ENCODE measurements at places on chromosomes 1 and 21.

- no peak for DNase-seq
Observed at GRCh38 chr1:940107-941014, 16.6 kb downstream of the SAMD11 start.

DNA sequence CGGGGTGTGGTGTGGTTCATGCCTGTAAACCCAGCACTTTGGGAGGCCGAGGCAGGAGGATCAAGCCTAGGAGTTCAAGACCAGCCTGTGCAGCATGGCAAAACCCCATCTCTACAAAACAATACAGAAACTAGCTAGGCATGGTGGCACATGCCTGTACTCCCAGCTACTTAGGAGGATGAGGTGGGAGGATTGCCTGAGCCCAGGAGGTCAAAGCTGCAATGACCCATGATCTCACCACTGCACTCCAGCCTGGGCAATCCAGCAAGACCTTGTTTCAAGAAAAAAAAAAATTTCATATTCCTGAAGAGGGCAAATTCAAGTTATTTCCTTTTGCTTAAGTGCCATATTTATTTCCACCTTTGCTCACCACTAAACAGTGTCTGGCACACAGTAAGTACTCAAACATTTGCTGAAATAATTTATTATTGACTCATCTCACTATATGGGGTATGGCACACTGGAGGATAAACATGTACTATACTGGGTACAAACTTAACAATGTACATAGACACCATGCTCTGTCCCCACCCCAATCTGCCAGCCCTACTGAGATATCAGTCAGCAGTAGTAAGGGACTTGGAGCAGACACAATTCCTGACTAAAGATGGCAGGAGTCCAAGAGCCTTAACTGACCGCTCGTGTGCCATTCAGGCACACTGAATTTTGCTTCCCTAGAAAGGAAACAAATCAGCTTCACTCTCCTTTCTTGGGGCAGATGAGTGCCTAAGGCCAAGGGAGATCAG lies 15.5 kb downstream of the MEAF6 start:
- no peak for DNase-seq

DNA sequence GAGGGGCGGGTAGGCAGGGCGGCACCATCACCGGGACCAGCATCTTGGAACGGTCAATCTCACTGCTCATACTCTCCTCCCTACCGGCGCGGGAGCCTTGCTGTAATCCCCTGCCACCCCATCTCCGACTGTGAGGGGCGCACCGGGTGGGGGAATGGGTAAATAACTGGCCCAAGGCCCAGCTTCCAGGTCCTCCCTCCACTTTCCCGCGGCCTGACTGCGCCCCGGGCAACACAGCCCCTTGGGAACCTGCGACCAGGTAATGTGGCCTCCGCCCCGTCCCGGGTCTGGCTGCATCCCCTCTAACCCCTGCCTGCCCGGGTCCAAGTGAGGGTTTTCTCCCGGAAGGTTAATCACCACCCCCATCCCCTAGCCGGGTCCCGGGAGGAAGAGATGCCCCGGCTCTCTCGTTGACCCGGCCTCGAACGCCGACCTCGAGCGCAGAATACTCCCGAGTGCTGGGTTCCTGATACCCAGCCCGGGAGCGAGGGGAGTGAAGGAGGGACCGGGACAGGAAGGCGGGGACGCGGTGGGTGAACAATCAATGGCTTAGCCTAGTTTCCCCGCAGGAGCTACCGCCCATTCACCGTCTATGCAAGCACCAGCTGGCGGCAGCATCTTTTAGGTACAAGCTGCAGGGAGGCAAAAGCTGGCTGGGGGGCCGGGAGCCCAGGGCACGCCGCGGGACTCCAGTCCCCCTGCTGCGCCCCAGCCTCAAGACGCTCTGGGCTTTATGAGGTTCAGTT lies 5.9 kb upstream of the LHX9 start:
- no peak for DNase-seq

GRCh38 chr21:45153358-45154318 lies 79.3 kb downstream of the ADARB1 start:
- DNase-seq: no peak

DNA sequence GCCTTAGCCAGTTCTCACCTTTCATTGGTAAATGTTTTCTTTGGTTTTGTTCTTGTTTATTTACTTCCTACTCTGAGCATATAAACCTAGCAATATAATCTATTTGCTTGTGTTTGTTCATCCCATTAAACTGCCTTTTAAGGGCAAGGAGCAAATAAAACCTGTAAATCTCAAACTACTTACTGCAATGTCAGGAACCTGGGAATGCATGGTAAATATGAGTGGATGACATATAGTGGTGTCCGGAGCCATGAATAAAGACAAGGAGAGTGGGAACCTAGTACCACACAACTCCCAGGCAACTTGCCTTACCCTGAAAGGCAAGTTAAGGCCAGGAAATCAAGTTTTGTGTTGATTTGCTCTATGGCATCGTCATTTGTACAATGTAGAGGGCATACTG lies 1133.7 kb upstream of the NCAM2 start:
- no peak for DNase-seq

DNA sequence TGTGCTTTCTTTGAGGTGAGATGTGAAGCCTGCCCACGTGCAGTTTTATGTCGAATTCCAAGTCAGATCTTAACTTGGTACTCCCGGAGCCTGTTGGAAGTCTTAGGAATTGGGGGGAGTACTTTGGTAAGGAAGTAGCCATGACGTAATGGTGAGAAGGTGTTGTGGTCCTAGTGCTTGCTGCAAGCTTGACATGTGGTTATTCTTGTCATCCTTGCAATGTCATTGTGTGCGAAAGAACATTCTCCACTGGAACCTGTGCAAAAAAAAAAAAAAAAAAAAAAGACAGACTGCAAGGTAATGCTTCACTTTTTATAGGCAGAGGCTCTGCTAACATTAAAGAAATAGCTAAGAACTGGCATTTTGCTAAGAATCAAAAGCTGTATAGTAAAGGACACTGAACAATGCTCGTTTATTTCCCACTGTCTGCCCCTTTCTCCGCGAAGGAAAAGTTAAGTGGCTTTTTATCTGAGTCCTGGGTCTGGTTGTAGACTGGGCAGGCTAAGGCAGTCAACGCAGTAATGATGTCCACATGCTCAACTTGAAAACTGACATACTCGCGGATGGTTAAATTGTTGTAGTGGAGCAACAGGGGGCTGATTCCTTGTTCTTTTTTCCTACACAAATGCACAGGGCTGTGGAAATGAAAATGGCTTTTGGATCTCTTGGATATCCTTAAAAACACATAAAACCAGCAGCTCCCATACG lies 2.1 kb downstream of the KAZN start:
- no peak for DNase-seq

- DNase-seq: no peak
Observed at GRCh38 chr1:55937840-55938375, 641.5 kb downstream of the PLPP3 start.

GRCh38 chr1:1703796-1704195 lies 11.2 kb upstream of the SLC35E2B start:
- no peak for DNase-seq

- DNase-seq: no peak
Observed at GRCh38 chr1:54615531-54616279, 7.6 kb downstream of the FAM151A start.

GRCh38 chr1:160567341-160567740 lies 12.0 kb downstream of the CD84 start:
- no peak for DNase-seq

- DNase-seq: no peak
Observed at GRCh38 chr21:40667967-40668366, 179.0 kb downstream of the DSCAM start.

DNA sequence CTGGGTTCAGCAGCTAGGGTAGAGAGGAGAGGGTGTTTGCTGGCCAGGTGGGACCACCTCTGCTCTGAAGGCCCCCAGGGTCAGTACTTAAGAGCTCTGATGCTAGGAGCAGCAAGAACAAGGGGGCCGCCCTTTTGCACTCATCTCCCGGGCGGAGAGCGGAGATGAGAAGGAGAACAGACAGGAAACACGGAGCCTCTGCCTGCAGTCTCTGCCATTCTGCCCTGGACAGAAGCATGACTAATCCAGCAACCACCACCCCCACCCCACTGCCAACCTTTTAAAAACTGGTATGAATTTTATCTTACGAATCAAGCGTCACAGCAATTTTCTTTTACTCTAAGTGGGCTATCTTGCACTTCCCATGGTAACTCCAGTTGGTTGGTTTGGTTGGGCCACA lies 34.5 kb downstream of the PARP1 start:
- no peak for DNase-seq

- no peak for DNase-seq
Observed at GRCh38 chr21:36949171-36950141, 17.0 kb downstream of the HLCS start.

GRCh38 chr1:204731985-204732575 lies 46.5 kb upstream of the LRRN2 start:
- no peak for DNase-seq

- no peak for DNase-seq
Observed at GRCh38 chr1:169795687-169796086, 980 bp upstream of the METTL18 start.

DNA sequence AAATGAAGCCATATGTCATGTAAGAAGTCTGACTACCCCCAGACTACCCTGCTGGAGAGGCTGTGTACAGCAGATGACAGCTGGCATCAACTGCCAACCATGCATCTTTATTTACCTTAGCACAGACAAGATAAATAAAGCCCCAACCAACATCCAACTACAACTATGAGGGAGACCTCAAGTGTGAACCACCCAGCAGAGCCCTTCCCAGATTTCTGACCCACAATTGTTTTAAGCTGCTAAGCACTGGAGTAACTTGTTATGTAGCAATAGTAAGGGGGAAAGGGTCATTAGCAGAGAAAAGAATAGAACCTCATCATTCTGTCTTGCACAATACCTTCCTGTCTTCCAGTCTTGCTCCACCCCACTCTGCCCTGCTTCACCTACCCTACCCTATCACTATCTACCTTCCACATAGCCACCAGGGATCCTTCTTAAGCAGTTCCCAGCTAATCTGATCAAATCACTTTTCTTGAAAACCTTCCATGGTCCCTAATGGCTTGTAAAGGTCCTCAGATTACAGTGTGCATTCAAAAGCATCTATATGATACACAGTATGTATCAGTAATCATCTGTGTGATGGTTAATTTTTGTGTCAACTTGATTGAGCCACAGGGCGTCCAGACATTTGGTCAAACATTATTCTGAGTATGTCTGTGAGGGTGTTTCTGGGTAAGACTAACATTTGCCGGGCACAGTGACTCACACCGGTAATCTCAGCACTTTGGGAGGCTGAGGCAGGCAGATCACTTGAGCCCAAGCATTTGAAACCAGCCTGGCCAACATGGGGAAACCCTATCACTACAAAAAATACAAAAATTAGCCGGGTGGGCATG lies 19.6 kb upstream of the RBM15 start:
- DNase-seq: no peak

DNA sequence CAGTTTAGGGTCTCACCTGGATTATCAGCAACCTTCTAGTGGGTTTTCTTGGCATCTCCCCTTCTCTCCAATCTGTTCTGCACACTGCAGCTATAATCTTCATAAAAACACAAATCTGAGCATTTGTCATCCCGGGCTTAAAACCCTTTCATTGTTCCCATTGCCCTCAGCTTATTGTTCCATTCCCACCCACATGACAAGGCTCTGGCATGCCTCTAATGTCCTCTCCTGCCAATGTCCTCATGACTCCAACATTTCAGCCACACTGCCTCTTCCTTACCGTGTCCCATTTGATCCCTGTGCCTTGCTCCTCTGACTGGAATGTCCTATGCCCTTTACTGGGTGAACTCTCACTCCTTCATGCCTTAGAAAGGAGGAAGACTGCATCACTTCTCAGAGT lies 7.5 kb upstream of the DPH2 start:
- no peak for DNase-seq

DNA sequence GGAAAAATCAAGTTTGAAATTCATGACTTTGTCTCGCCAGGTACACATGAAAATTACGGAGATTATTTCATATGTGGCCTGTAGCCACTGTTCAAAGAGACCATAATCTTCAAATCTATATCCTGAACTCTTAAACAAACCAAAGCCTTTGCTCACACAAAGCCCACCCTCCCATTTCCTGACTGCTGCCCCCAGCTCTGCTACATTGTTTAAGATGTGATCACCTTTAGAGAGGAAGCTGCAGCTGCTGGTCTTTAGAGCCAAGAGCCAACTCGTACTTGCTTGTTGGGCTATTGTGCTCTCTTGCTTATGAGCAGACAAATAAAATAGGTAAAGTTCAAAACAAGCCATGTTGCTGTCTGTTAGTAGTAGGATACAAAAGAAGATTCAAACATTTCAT lies 71.9 kb downstream of the DTL start:
- DNase-seq: no peak

DNA sequence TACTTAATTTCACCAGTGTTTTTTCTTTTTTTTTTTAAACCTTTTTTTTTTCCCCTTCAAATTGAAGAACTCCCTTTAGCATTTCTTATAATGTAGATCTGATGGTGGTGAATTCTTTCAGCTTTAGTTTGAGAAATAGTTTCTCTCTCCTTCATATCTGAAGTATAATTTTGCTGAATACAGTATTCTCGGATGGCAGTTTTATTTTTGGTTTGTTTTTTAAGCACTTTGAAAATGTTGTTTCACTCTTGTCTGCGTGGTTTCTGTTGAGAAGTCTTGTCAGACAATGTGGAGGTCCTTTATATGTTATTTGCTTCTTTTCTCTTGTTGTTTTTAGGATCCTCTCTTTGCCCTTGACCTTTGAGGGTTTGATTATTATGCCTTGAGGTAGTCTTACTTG lies 135.1 kb downstream of the RPS6KC1 start:
- no peak for DNase-seq

DNA sequence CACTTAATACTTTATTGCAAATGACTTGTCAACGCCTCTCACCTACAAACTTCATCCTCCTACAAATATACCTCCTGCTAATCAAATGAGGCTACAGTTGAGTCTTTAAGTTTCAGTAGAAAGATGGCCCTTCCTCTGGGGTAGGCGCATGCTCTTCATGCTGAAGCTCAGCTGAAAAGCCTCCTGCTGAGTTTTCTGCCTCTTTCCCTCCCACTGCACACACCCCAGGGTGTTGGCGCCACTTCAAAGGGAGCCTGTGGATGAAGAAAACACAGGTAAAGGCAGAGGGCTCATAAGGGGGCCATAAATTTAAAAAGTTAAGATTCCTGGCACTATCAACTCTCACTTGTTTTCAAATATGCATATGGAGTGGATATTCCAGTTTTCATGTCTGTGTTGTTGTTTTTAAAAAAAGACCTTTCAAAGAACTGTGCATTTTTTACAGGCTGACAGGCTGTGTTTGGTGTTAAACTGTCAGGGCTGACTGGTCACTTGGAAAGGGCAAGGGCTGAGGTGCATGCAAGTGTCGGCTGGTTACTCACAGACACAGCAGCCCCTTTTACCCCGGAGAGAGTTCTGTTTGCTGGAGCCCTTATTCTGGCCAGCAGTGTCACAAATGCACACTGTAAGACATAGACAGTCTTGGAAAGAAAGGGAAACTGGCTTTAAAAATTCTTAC lies 42.9 kb upstream of the LGALS8 start:
- DNase-seq: no peak

DNA sequence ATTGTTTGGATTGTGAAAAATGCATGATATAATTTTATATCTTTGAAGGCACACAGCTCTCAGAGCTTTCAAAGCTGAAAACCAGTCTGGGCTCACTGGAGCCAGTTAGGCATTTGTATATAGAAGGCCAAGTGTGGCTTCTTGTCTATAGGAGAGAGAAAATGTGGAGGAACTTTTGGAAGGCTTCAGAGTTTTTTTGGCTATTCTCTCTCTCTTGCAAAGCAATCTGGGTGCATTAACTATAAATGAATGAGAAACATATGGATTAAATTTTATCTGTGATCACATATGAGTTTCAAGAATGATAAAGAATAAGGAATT lies 216.7 kb upstream of the HOOK1 start:
- no peak for DNase-seq

Measured in activated gamma-delta T cell (primary cell).